ENCODE measurements at places on chromosomes 12 and 14.
A peak's percentile ranks its signal among the peaks of the same experiment; 100 is the strongest.

DNA sequence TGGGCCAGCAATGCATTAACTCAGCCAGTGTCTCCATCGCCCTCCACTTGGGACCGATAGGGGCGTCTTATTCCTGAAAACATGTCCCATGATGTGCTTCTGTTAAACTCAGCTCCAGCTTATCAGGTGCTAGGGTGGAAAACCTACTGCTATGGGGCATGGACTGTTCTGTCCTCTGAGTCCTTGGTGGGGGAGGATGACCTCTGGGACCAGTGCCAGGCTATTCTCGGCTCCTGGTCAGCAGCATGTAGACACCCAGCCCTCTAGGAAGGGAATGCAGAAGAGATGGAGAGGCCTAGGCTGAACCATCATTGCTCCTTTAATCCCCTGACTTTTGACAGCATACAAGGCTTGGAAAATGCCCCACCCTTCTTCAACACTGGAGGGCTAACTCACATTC, 486.2 kb downstream of the MED13L start:
- no peak for DNase-seq

GRCh38 chr14:104863923-104864266, 1.2 kb upstream of the CEP170B start:
- no peak for DNase-seq

- DNase-seq, result no peak
These were observed 200.4 kb downstream of the PIK3C2G start for GRCh38 chr12:18461758-18462157.

- DNase-seq, result no peak
These were observed 6.8 kb upstream of the PSMA6 start for GRCh38 chr14:35285168-35286002.

- no peak for DNase-seq
These were observed 508.1 kb downstream of the PCNX1 start for GRCh38 chr14:71415404-71415690.

GRCh38 chr14:101113835-101114725, 210.6 kb upstream of the RTL1 start:
- DNase-seq, result no peak

GRCh38 chr12:96549341-96549740, 60.0 kb downstream of the CFAP54 start:
- no peak for DNase-seq

- DNase-seq, result no peak
These were observed 53.1 kb downstream of the PDE3A start for GRCh38 chr12:20421421-20421820.

GRCh38 chr14:94904636-94905035, 134.7 kb upstream of the GSC start:
- DNase-seq, result no peak

- no peak for DNase-seq
These were observed 99.1 kb downstream of the NELL2 start for GRCh38 chr12:44777044-44777443.

DNA sequence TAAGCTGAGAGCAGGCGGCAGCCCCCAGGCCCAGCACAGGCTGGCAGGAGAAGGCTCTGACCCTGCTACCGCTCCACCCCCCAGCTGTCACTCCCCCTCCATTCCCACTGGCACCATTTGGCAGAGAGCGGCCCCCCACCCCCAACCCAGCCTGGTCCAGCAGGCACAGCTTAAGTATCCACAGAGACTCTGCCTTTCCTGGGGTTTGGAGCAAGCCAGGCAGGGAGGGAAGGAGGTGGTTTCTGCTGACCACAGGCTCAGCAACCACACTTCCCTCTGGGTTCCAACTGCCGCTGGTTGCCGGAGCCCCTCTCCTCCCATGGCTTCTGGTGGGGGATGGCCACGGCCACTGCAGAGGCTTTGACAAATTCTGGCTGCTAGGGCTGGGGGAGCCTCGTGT, 30.5 kb upstream of the CCND2 start:
- DNase-seq, result no peak

DNA sequence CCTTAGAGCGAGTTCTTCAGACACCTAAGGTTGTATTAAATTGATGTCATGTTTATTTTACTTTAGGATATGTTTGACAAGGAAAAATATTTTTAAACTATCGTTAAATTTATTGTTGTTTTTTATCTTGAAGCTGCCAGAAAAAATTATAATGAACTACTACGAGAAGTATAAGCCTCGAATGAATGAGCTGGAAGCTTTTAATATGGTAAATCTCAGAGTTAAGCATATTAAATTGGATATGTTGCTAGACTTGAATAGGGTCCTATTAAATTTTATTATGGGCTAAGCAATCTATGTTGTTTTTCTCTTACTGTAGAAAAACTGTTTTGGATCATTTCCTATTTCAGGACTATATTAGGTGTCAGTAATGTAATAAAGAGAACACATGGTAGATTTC, 118.2 kb downstream of the METTL25 start:
- DNase-seq, result no peak

GRCh38 chr12:2834581-2835491, at the start of gene NRIP2:
Gene NRIP2 (minus strand): TSS chr12:2835035. CDS start chr12:2834983, 52 bp downstream.
- DNase-seq, result peak; percentile 55

DNA sequence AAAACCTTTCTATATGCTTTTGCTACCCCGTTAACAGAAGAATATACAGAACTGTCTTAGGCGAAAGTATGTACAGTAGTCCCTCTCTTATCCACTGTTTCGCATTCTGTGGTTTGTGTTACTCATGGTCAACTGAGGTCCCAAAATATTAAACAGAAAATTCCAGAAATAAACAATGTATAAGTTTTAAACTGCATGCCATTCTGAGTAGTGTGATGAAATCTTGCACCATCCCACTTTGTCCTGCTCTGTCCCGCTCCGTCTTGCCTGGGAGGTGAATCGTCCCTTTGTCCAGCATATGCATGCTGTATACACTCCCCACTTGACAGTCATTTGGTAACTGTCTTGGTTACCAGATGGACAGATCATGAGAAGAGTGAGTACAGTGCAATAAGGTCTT, 70.1 kb upstream of the STRN3 start:
- DNase-seq, result no peak

- no peak for DNase-seq
These were observed 193.8 kb upstream of the LHX5 start for GRCh38 chr12:113665457-113665856.

- no peak for DNase-seq
These were observed 169.2 kb upstream of the PLXNC1 start for GRCh38 chr12:93979189-93979588.

DNA sequence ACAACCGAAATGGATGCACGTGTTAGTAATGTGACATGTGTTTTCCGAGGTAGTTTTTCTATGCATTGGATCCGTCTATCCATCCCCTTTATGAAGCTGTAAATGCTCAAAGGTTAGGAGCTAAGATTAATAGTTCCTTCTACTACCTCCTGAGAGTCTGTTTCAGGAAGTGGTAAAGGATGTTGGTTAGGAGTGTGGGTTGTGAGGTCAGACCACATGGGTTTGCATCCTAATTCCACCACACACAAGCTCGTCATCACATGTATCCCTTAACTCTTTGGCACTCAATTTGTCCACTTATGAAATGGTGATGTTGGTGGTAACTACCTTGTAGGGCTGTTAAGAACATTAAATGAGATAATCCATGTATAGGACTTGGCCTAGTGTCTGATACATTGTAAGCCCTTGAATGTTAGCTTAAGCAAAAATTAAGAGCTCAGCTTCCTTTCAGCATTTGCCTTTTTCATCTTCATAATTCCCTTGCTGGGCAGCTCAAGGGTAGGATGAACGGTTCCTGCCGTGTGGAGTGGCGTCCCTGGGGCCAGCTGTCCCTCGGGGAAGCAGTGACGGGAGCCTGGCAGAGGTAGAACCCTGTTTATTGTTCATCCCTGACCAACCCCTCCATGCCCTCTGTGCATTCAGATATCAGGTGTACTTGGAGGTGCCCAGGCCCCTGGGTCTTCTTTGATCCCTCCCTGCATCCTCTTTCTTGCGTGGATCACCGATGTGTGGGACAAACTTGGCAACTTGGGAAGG, 52.3 kb downstream of the TSPAN9 start:
- DNase-seq, result no peak

DNA sequence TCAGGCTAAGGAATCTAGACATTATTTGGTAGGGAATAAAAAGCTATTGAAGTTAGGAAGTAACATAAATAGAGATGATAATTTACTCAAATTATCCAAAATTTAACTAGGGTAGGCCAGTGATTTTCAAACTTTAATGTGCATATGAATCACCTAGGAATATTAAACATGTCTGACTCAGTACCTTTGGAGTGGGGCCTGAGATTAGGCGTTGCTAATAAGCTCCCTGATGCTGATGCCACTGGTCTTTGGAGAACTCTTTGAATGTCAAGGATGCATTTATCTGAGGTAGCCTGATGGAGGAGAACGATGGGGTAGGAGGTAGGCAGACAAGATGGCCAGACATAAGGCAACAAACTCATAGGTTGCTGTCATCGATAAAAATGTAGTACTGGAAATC, 33.2 kb downstream of the EFCAB11 start:
- DNase-seq, result no peak

- no peak for DNase-seq
These were observed 186.7 kb downstream of the PPFIA2 start for GRCh38 chr12:81572411-81572810.

GRCh38 chr14:59271734-59272133, 83.3 kb downstream of the DAAM1 start:
- DNase-seq, result no peak

DNA sequence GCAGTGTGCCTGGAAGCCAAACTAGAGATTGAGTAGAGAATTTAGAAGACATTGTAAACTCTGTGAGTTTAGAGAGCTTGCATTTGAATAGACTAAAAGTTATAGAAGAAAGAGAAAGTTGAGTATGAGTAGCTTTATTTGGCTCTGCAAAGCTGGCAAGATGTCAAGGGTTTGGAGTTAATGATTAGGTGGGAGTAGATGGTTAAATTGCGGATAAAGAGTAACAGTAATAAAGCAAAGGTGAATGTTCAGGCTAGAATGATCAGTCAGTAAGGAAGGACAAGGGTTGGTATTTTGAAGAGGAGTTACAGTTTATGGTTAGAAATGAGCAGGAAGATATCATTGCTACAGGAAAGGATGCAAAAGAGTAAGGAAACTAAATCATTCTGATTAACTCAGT, 5.2 kb downstream of the PPM1A start:
- no peak for DNase-seq

- DNase-seq, result no peak
These were observed 545 bp upstream of the GALNT9 start for GRCh38 chr12:132329720-132330548.

- no peak for DNase-seq
These were observed 1023.0 kb upstream of the ATXN7L3B start for GRCh38 chr12:73514672-73515071.

- no peak for DNase-seq
These were observed 40.7 kb upstream of the CMKLR1 start for GRCh38 chr12:108379823-108380222.

- DNase-seq, result no peak
These were observed 19.5 kb downstream of the FOXN4 start for GRCh38 chr12:109289551-109289950.

GRCh38 chr12:92008345-92008744, 137.3 kb downstream of the BTG1 start:
- no peak for DNase-seq

- no peak for DNase-seq
These were observed 54.6 kb downstream of the C12orf56 start for GRCh38 chr12:64335886-64336466.

- DNase-seq, result no peak
These were observed 175.5 kb downstream of the TMTC2 start for GRCh38 chr12:82862069-82862841.

GRCh38 chr14:74444866-74445265, 18.9 kb upstream of the SYNDIG1L start:
- DNase-seq, result no peak

GRCh38 chr12:107657133-107657532, 28.5 kb upstream of the PWP1 start:
- no peak for DNase-seq

GRCh38 chr12:53193040-53193439, 12.3 kb upstream of the CSAD start:
- DNase-seq, result no peak

DNA sequence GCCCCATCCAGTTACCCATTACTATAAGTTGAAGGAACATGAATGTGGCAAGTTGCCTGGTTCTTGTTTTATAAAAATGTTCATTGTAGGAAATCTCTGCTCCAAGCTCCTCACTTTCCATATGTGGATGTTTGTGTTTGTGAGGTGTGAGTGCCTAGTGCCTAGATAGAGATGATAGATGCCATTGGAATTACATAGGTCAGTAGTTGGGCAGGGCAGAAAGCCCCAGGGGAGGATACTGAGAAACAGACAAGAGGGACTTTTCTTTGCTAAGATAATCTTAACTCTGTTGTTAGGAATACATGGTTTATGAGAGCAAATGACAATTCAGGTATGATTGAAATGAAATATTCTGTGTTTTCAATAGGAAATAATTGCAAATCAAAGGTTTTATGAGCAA, 226.3 kb upstream of the GRIP1 start:
- no peak for DNase-seq

DNA sequence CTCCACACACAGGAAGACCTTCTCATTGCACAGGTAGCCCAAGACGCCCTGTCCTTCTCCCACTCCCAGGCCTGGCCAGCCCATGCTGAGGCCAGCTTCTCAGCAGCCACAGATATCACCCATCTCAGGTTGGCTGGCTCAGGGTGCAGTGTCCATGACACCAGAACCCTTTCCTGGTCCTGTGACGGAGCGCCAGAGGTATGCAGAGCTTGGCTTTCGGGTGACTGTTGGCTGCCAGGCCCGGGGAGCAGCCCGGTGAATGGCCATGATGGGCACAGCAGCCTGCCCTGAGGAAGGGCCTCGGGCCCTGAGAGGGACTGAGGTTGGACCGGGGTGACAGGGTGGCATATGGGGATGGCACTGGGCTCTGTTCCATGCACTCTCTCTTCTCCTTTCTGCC, 173.4 kb downstream of the TSPAN9 start:
- no peak for DNase-seq

DNA sequence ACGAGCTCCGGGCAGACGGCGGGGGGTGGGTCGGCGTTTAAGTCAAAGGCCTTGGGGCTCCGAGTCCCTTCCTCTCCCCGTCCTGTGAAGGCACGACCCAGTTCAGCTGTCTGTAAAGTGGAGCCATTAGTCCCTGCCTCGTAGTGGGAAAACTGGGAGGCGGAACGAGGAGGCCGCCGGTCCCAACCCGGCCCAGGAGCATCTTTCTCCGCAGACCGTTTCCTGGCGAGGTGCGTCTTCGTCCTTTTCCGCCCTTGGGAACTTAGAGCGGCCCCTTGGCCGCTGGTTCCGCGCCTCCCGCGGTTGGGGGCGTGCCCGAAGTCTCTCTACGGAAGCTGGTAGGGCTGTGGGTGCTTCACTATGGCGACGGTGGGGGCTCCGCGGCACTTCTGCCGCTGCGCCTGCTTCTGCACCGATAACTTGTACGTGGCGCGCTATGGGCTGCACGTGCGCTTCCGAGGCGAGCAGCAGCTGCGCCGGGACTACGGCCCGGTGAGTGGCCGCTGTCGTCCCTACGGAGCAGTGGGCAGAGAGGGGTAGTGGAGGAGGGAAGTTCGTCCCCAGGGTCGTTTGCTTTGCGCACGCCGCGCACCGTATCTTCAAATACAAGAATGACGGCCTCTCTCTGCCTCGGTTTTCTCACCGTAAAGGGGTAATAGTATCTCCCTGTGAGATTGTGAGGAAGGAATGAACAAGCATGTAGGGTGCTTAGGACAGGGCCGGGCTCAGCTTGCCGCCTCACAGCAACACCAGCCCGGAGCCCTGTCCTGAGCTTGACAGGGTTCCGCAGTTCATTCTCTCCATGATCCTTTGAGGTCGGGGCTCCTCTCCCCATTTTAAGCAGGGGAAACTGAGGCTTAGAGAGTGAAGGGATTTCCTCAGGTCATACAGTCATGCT, at the start of gene OGFOD2:
Gene OGFOD2 (plus strand): TSS at position 353 of the 898 bp plus-strand sequence. CDS start 8 bp downstream, at position 361.
- DNase-seq, result peak; percentile 66

GRCh38 chr14:59343585-59343984, 121.6 kb downstream of the GPR135 start:
- DNase-seq, result no peak

GRCh38 chr12:105341010-105341409, 10.5 kb downstream of the C12orf75 start:
- DNase-seq, result no peak

Data from hypothalamus (tissue), 51 donors.